ENCODE measurements at places on chromosomes 6 and 20.

DNA sequence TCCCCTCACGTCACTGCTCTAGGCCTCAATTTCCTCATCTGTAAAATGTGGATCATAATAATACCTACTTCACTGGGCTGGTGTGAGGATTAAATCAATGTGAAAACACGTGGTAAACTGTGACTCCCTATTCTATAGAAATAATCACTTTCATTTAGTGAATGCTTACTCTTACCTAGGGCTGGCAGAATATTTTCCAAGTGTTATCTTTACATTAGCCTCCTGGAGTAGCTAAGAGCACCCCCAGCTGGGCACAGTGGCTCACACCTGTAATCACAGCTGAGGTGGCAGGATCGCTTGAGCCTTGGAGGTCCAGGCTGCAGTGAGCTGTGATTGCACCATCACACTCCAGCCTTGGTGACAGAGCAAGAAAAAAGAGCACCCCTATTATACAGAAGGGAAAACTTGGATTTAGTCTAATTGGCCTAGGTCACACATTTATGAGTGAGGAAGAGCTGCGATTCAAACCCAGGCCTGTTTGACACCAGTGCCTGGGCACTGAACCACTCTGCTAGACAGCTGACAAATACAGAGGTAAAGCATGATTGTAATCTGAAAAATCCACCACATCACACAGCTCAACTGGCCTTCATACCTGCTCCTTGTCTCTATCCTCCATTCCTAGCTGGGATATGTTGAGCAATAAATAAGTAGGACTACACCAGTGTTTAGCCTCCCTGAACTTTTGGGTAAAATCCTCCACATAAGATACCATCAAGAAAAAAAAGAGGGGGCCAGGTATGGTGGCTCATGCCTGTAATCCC lies 1.4 kb upstream of the SNTA1 start:
- DNase-seq: no peak

DNA sequence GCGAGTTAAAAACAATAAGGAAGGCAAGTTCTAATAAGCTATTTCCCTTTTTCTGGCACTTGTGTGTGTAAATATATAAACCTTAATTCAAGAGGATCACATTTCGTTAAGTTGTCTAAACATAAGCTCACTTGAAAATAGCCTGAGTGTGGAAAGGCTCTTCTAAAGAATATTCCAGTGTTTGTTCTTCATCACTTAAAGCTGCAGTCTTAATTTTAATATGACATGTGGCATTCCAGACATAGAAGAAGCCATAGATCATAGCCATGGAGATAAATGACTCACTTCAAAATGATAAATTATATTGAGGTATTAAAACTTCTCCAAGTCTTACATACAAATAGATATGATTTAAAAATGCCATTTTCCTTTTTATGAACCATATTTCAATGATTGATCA lies 42.1 kb downstream of the IYD start:
- no peak for DNase-seq

- no peak for DNase-seq
These were observed 441.0 kb upstream of the HS3ST5 start for GRCh38 chr6:114783783-114784182.

DNA sequence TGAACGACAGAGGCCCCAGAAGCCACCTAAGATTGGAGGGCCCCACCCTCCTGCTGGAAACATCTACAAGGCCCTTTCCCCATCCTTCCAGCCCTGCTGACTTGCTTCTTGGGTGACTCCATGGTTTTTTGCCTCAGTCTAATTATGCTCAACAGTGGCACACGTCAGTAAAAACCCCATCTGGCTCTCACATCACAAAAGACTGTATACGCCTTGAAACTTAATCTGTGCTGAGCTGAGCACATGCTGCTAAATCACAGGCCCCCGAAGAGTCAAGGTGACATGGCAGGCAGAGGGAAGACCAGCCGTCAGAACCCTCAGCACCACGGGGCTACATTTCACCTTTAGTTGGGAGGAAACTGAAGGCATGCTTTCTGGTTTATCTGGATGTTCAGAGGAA lies 323.1 kb downstream of the CDH26 start:
- no peak for DNase-seq

- no peak for DNase-seq
These were observed 16.6 kb upstream of the CCDC167 start for GRCh38 chr6:37516076-37516919.

- DNase-seq: peak; percentile 58
These were observed 657 bp upstream of the LTV1 start for GRCh38 chr6:143842461-143842901.

- DNase-seq: peak; percentile 37
These were observed 59.7 kb downstream of the PKIB start for GRCh38 chr6:122669868-122670267.

GRCh38 chr6:31711233-31711632 lies 3.9 kb upstream of the LY6G6D start:
- no peak for DNase-seq

GRCh38 chr6:3850451-3851203 lies 1.5 kb downstream of the FAM50B start:
- no peak for DNase-seq

DNA sequence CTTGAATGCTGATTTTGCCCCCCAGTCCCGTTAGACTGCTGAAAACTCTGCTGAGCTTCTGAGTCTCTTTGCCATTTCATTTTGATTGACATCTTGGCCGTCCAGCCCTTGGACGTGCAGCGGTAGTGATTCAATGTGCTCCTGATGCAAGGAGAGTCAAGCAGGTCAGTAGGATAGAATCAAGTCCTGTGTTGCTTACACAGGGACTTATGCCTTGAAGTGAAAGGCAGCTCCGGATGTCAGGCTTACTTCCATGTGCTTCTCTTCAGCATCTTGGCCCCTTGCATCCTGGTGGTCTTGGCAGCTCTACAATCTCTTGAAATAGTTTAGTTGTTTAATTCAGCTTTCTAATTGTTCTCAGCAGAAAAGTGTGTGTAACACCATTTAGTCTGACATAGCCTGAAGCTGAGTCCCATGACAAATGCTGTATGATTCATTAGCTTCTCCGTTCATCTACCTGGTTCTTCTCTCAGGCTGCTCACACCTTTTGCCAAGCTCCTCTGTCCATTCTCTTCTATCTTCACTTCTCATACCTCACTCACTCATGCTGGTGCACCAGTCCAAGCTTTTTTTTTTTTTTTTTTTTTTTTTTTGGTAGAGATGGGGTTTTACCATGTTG lies 76.0 kb downstream of the EZR start:
- no peak for DNase-seq

GRCh38 chr6:167442245-167442644 lies 117.4 kb downstream of the TTLL2 start:
- DNase-seq: no peak

DNA sequence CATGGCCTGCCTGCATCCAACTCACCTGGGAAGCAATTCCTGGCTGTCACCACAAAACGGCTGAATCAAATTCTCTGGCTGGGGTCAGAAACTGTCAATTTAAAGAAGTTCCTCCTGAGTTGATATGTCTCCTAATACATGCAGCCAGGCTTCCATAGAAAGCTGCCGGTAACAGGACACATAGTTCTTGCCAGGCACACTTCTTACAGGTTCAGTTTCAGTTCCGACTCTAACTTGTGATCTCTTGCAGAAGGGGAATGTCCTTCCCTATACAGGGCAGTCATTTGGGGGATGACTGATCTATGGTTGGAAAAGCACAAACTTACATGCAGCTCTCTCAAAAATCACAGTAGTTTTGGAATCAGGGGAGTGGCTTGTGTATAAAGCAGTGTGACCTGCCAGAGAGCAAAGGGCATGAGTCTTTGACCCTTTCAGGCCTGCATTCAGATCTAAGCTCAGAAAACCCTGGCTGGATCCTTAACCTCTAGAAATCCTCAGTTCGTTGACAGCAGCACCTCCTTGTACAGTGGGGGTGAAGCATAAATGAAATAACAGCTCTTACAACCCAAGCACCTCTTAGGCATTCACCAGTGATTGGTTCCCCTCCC lies 195.6 kb downstream of the SCP2D1 start:
- no peak for DNase-seq

GRCh38 chr20:9130521-9130920 lies 61.6 kb downstream of the PLCB4 start:
- peak; percentile 23 for DNase-seq

DNA sequence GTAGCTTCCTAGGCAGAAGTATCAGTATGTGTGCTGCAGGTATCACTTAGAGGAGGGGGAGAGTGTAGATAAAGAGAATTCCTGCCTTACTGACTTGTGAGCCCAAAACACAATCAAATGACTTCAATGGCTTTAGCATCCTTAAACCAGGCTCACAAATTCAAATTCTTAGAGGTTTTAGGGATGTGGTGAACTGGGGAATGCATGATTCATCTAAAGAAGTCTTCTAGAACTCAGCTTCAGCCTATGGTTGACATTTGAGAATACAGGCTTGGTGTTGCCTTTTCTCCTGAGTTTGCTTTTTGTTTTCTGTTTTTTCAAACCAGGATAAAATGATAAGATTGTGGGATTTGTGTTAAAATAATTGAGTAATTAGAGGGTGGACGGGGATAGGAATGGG lies 14.4 kb downstream of the SNRPC start:
- DNase-seq: peak; percentile 88

GRCh38 chr20:22810626-22811569 lies 224.2 kb upstream of the SSTR4 start:
- no peak for DNase-seq

GRCh38 chr6:130975325-130975724 lies 87.7 kb downstream of the EPB41L2 start:
- peak; percentile 51 for DNase-seq

DNA sequence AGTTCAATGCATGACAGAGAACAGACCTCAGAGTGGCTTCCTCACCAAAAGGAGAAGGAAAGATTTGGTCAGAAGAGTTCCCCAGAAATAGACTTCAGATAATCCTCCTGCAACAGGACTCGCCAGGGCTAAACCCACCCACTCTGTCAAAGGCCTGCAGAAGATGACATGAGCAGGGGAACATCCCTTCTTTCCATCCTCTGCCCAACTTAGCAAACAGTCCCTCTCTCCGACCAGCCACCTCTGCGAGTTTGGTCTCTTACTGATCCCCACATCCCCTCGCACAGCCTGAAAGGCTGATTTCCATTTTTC lies 7.5 kb downstream of the NFATC2 start:
- DNase-seq: no peak

DNA sequence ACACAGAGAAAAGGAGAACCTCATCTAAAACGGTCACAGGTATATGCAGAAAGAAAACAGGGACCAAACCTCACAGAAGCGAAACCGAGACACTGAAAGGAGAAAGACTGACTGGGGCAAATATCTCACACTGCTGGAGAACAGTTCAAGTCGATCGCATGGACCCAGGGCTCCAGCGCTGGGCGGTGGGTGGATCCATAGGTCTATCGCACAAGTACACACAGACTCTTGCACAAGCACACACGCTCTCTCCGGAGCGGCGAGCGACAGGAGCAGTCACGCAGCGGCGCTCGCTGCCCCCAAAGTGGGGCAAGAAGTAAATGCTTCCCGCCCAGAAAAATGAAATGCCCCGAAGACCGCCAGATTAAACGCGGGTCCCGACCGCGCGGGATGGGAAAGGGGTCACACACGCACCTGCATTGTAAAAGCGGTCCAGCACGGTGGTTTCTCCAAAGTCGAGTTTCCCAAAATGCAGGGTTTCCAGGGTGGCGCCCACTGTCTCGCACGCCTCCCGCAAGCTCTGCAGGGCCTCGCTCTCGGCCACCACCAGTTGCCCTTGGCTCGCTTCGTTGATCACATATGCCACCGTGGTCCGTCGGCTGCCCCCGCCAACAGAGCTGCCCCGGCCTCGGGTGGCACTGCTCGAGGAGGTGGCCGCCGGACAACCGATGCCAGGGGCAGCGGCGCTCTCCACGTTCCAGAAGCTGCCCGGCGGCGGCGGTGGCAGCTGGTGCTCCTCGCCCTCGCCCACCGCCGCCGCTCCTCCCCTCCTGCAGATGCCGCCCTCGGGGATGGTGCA lies 782 bp downstream of the MAP3K5 start:
- DNase-seq: peak; percentile 59

DNA sequence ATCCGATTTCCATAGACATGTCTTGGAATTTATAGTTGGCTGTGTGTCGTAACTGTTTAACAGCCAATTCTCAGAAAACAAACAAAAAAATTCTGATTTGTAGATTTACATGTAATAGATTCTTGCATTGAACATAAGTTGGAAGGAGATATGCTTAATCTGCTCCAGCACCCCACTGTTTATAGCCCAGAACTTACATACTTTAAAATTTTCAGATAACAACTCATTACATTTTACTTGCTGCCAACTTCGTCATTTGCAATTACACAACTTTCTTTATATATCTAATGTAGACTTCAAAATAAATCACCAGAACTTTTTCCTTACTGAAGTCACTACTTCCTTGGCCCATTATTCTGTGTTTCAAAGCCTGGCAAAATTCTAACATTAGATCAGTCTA lies 472.3 kb upstream of the EYS start:
- DNase-seq: peak; percentile 77

GRCh38 chr6:108492131-108492766 lies 68.5 kb upstream of the FOXO3 start:
- peak; percentile 67 for DNase-seq

GRCh38 chr20:3251806-3252205 lies 12.8 kb upstream of the SLC4A11 start:
- peak; percentile 50 for DNase-seq

- DNase-seq: no peak
These were observed 26.3 kb upstream of the FYN start for GRCh38 chr6:111899531-111899930.

DNA sequence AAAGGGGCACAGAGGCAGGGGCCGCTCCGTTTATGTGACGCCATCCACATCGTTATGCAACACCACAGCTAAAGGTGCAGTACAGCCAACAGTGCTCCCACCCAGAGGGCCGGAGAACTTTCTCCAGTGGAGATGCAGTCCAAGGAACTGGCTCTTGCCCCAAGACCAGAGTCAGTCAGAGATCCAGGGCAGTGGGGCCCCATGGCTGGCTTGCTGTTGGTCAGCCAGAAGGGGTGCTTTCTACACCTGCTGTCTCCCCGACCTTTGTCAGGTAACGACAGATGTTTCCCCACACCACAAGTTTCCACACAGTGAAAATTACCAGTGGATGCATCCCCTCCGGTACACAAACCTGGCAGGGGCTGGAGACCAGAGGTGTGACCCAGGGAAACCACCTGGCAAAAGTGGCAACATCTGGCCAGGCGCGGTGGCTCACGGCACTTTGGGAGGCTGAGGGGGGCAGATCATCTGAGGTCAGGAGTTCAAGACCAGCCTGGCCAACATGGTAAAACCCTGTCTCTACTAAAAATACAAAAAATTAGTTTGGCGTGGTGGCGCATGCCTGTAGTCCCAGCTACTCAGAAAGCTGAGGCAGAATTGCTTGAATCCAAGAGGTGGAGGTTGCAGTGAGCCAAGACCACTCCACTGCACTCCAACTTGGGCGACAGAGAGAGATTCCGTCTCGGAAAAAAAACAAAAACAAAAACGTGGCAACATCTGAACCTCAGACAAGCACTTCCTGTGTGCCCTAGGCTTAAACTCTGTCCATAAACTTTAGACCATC lies 34.9 kb downstream of the UBE2V1 start:
- DNase-seq: no peak

DNA sequence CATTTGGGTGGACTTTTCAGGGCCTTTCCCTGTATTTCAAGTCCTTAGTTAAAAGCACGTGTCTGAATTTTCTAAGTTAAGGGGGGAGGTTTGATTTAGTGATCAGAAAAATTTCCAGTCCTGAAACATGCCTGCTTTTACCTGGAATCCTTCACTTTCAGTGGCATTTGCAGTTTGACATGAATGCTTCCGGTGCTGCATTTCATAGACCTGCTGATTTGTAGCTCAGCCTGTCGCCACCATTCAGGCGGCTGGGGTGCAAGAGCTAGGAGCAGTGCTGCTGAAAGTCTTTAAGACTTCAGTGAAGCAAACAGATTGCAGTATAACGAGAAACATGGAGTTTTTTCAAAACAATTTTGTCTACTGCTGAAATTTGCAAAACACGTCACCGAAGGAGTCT lies 14.0 kb downstream of the RPS6KA2 start:
- no peak for DNase-seq
